ENCODE measurements at places on chromosomes 2 and 18.

DNA sequence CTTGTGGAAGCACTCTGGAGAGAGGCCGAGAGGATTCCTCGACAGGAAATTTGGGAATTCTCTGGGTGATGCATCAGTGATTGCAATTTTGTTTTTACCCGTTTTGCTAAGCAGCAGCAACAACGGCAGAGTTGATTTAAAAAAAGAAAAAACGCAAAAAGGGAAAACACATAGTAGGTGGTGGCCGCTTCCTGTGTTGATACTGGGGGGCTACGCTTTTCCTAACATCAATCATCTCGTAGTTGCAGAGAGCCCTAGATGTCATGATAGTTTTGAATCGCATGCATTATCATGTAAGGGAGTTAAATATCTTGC, 271 bp upstream of the RBM43 start:
- DNase-seq: no peak

- DNase-seq: no peak
These were observed 40.7 kb downstream of the INPP4A start for GRCh38 chr2:98485453-98485755.

GRCh38 chr2:10515887-10516286, 67.8 kb upstream of the ODC1 start:
- no peak for DNase-seq

- no peak for DNase-seq
These were observed 1.0 kb downstream of the CNNM3 start for GRCh38 chr2:96816836-96817702.

- DNase-seq: no peak
These were observed 24.5 kb upstream of the PELI1 start for GRCh38 chr2:64168756-64169155.

- DNase-seq: no peak
These were observed 98.1 kb downstream of the FAM210A start for GRCh38 chr18:13628211-13628610.

DNA sequence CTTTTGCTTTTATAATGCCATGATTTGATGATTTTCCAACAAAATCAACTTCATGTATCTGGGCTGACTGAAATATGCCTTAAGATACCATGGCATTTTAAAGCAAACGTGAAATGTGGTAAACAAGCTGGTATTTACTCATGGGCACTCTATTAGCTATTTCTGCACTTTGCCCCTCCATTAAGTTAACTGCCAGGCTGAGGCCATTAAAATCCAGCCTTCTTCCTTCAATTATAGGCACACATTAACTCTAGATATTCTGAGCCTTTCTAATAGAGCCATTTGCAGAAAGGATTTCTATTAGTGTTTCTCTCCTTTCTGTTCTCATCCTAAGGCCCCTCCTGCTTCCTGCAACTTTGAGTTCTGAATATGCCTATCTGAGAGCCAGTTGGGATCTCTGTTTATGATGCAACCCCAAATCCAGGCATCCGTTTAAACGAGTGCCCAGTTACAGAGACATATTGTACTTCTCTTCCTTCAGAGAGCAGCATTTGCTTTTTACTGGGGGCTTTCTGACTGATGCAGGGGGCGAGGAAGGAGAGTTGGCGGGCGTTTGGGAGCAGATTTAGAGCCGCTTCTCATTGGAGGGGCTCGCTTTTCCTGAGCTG, 1.6 kb upstream of the KCNJ3 start:
- DNase-seq: no peak

DNA sequence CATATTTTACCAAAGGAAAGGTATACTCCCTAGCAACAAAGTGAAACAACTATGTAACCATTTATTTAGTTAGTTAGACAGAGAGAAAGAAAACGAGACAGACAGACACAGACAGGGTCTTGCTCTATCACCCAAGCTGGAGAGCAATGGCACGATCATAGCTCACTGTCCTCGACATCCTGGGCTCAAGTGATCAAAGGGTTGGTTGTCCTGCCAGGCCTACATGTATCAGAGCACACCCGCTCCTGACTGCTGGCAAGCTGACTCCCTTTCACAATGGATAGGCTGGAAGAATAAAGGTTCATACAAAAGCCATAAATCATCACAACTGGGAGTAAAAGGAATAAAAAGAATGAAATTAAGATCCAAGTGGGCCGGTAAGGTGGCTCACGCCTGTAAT, 53.5 kb downstream of the ATL2 start:
- DNase-seq: no peak

GRCh38 chr18:79583984-79584401, 95.6 kb upstream of the CTDP1 start:
- no peak for DNase-seq

- DNase-seq: no peak
These were observed 340.3 kb downstream of the PLCL1 start for GRCh38 chr2:198144660-198145059.

GRCh38 chr2:128789776-128790455, 471.2 kb upstream of the HS6ST1 start:
- no peak for DNase-seq

- DNase-seq: no peak
These were observed 25.5 kb downstream of the ITGA6 start for GRCh38 chr2:172452845-172453244.

DNA sequence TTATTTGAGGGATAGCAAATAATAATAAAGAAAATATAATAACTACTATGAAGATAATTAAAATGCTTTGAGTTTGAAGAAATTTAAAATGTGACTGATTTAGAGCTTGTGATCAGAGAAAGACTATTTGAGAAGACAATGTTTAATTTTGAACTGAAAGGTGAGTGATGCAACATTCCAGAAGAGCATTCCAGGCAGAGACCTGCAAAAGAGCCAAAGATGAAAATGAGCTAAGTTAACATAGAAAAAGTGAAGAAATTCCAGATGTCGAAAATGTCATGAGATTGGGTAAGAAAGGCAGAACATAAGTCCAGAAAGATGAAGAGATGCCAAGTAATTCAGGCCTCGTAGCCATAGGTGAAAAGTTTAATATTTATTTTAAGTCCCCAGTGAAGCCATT, 215.8 kb downstream of the FSIP2 start:
- no peak for DNase-seq

- DNase-seq: no peak
These were observed 498 bp downstream of the TGOLN2 start for GRCh38 chr2:85327160-85327821.

GRCh38 chr2:223282221-223282620, 230.2 kb downstream of the KCNE4 start:
- no peak for DNase-seq

DNA sequence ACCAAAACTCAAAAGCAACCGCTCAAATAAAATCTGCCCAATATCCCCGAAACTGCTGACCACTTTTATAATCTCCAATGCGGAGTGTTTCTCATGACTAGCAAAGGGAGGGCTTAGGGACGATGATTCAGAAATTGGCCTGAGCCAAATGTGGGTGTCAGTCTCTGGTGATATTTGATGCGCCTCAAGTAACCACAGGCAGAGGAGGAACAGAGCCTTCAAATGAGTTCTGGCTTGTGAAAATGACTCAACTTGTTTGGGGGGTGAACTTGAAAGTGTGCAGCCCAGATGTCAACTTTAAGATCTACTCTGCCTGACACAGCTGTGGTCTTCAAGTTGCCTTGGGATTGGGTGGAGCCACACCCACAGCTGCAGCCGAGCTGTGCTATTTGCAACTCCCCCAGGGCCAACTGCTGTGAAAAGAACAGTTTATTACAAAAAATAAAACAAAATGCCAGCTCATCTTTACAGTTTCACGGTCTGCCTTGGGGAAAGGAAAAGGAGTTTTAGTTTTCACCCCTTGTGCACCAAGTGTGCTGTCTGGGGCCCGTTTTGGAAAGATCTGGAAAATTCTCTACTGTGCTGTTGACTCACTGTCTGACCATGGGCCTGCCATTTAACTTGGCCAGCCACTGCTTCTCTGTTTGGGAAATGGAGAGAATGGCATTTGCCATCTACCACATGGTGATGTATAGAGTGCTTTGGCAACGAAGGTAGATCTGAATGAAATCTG, 222.1 kb downstream of the MTX2 start:
- DNase-seq: no peak

DNA sequence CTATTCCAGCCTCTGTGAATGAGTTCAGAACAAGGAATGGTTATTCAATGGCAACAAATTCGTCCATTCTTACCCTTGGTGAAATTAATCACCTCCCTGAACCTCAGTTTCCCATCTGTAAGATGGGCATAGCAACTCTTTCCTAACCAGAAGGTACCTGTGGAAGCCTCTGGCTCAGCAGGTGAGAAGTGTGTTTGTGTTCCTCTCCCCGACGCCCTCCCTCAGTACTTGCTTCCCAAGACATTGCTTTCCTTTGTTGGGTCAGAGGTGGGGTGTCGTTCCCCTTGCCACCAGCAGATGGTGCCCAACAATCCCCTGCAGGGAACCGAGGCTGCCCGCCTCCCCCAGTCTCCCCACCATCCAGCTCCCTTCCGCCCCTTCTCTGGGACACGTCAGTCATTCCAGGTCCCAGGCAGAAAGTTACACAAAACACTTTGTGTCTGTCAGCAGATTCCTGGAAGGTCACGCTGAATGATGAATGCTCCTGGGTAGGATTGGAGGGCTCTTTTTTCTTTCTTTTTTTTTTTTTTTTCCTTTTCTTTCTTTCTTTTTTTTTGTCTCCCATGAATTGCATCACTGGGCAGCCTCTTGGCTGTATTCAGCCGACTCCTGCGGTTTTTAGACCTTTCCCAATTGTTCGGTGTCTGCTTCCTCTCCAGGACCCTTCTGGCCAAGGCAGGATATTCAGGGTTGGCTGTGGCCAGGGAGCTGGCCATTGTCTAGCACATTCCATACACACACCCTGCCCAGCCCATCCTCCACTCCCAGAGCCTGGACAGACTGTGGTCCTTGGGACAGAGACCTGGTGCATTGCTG, 117.3 kb downstream of the LPIN1 start:
- DNase-seq: peak; percentile 3

- DNase-seq: no peak
These were observed 44.9 kb upstream of the ASB18 start for GRCh38 chr2:236308855-236309668.

- DNase-seq: no peak
These were observed 423.7 kb downstream of the LPIN1 start for GRCh38 chr2:12170121-12170520.

DNA sequence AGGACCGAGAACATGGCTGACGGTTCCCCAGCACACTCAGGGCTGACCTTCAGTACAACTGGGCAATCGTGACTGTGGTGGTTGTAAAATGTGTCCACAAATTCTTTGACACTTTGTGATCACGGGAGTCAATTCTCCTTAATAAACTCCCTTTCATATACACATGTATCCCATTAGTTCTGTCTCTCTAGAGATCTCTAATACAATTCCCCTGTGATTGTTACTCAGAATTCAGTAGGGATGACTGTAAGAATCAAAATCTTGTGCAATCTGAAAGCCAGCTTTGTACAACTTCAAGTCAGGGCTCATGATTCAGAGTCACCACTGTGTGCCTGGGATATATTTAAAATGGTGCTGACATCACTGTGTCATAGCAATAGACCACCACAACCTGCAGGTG, 89.5 kb upstream of the LMAN1 start:
- DNase-seq: no peak

GRCh38 chr18:53018791-53019190, 678.8 kb downstream of the DCC start:
- DNase-seq: no peak

GRCh38 chr2:160606341-160606740, 112.7 kb upstream of the RBMS1 start:
- DNase-seq: no peak

GRCh38 chr2:191544461-191545062, 133.4 kb upstream of the NABP1 start:
- DNase-seq: no peak

DNA sequence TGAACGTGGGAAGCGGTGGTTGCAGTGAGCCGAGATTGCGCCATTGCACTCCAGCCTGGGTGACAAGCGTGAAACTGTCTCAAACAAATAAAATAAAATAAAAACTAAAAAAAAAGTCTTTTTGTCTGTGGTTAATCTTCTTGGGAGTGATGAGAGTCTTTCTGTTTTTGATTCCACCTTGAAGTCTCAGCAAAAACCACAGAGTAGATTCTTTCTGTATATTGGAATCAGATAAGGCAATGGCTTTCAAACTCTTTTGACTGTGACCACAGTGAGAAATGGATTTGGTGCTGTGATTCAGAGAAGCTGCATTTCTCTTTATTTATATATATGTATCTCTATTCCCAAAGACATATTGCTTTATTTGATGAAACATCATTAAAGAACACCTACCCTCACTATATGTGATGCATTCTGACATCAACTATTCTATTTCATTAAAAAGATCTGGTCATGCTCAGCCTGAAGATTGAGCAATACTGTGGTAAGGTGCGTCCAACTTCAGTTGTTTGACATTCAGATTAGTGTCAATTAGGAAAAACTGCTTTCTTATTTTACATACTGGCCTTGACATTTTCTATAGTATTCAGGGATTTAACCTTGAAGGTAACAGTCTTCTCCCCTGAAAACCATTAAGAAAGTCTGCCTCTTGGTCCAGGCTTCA, 15.6 kb downstream of the HRH4 start:
- DNase-seq: no peak

- DNase-seq: no peak
These were observed 2.5 kb downstream of the PSTPIP2 start for GRCh38 chr18:46069524-46069923.

DNA sequence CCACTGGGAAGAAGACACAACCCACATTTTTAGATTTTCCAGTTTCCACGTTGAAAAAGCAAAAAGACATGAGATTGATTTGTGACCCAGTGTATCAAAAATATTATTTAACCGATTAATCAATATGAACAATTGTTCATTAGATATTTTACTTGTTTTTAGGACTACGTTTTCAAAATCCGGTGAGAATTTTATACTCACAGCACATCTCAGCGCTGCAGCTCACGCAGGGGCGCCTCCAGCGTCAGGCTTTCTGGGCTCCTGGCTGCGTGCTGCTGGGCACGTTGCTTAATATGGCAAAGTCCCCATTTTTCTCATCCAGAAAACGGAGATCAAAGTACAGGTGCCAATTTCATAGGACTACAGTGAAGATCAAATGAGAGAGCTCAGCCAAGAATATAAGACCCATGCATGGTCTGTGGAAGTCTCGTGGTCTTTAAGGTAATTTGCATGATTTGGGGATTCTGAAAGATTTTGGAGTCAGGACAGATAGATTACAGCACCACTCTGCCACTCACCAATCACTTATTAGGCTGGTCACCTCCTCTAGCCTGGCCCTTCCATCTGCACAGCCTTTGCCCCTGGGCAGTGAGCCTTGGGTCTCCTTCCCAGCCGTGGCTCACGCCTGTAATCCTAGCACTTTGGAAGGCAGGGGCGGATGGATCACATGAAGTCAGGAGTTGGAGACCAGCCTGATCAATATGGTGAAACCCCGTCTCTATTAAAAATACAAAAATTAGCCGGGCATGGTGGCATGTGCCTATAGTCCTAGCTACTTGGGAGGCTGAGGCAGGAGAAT, 36.2 kb downstream of the PTPN18 start:
- DNase-seq: no peak
